Stimulated activated CD4-positive, alpha-beta T cell treated with anti-CD3 and anti-CD28 coated beads, Interleukin-1b, Interleukin-23, amount 100 ng/mL, for 1 hour (primary cell): ENCODE measurements at places on chromosomes 1 and 21.

- DNase-seq: no peak
Measured at GRCh38 chr1:55375617-55376258, 160.6 kb upstream of the USP24 start.

GRCh38 chr1:218748071-218748470, 402.9 kb downstream of the TGFB2 start:
- DNase-seq: no peak

DNA sequence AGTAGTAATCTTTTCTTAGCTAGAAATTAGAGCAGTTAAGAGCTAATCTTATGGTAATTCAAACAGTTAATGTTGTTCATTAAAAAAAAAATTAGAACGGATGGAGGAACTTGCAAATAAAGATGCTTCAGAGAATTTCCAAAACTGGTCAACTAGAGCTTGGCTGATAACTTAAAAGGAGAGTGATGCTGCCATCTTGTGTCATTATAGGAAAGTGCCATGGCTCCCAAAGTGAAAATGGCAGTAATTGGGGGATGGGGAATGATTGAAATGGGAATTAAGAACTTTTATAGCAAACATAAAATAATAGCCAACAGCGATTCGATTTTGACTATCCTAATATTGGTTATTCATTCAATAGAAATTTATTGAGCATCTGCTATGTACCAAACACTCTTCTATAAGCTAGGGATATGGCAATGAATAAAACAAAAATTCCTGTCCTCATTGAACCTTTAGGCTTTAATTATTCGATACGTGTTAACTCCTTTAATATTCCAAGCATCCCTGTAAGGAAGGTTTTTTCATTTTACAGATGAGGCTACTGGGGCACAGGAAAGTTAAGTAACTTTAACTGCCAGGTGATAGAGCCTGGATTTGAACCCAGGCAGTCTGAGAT, 5.7 kb upstream of the PLPP3 start:
- DNase-seq: no peak

DNA sequence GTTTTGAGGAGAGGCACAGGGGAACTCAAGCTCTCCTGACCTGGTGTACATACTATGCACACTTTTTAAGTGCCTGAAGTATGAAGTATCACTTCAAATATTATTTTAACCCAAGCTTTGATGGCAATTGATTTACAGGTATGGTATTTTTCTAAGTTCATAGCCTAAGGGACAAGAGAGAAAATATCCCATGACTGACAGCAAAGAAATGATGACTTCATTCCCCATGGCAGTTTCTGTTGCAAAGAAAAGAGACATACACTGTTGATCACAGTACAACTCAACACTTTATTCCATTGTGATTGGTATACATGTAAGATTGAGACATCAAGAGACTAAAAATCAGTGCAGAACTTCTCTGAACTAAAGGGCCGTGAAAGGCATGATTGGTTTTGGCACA, 41.8 kb upstream of the BCL10 start:
- no peak for DNase-seq

GRCh38 chr1:93384656-93385055, 38.9 kb downstream of the DR1 start:
- DNase-seq: no peak

- no peak for DNase-seq
Measured at GRCh38 chr1:22808676-22809483, 98.2 kb downstream of the EPHB2 start.
